ENCODE measurements at places on chromosomes 5 and 9.
A peak's percentile ranks its signal among the peaks of the same experiment; 100 is the strongest.

- no peak for DNase-seq
These were observed 607 bp downstream of the UHRF2 start for GRCh38 chr9:6413365-6414246.

GRCh38 chr5:57335092-57335660 lies 147.4 kb downstream of the ACTBL2 start:
- no peak for DNase-seq

DNA sequence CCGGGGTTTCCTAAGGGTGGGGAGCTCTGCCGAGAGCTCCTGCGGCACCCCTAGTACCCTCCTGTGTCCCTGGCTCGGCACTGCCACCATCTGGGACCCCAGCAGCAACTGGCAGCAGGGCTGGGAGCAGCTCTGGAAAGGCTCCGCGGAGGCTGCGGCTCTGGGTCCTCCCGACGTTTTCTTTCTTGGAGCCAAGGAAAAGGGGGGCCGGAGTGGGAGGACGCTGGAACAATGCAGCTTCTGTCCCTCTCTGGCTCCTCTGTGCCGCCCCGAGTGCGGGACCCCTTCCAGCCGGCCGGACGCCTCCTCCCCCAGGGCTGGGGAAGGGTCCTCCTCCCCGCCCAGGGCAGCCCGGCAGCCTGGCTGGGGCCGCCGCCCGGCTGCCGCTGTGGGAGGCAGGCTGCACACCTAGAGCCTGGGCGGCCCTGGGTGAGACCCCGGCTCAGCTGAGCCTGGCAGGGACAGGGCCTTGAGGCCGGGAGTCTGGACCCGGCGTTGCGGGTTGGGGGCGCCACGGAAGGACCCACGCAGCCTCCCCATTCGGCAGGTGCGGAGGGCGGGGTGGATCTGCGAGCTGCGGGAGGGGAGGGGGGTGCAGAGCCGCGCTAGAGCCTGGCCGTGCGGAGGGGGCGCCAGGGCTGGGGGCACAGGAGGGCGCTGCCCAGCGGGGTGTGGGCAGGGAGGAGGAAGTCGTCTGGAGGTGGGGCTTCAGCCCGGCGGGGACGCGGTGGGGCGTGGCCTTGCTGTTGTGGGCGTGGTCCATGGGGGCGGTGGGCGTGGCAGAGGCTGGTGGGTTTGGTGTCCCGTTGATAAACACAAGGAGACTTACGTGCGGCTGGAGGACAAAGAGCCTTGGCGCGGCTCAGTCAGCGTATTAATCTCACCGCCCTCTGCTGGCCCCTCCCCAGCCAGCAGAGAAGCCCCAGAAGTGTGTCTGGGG lies 15.1 kb downstream of the GPSM1 start:
- DNase-seq: peak; percentile 28

- DNase-seq: no peak
These were observed 1.4 kb upstream of the LARP1 start for GRCh38 chr5:154753792-154754191.

- DNase-seq: no peak
These were observed 197.0 kb downstream of the MCTP1 start for GRCh38 chr5:95087816-95088317.

- no peak for DNase-seq
These were observed 26.9 kb downstream of the CSNK1G3 start for GRCh38 chr5:123538670-123539459.

- no peak for DNase-seq
These were observed 597.7 kb downstream of the CCDC171 start for GRCh38 chr9:16150501-16150900.

DNA sequence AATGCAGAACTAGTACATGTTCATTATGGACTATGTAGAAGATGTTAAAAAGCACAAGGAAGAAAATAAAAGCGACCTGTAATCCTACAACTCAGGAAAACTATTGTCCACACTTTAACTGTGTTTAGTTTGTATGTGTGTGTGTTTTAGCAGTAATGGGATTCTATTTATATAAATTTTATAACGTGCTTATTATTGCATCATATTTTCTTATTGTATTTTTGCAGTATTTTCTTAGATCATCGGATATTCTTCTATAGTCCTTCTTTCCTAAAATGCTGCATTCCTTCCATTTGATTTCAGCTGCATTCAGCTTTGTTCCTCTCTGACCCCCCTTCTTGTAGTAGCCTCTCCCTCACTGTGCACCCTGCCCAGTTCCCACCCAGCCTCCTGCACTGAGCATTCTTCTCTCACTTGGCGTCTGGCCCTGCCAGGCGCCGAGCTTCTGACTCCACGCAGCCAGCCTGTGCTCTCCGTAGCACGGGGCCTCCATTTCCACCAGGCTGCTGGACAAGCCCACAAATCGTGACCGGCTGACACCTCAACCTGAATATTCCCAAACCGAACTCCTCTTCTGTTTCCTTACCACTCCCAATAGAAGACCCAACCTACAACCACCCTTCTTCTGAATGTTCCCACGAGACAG lies 39.9 kb downstream of the MVB12B start:
- no peak for DNase-seq

DNA sequence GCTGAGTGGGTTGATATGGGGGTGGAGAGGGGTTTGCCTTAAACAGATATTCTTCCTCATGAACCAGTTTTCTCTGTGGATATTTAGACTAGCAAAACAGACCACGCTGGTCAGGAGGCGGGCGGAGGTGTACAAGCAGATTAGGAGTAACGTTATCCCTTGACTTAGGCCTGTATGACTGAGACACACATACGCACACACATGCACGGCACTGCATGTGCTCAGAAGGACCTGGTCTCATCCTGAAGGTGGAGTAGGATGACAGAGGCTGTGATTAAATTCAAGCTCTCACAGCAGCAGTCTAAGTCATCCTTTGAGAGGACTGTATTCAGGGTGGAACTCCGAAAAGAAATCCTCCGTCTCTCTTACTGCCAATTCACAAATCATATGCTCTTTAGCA lies 209.7 kb downstream of the DIRAS2 start:
- no peak for DNase-seq

DNA sequence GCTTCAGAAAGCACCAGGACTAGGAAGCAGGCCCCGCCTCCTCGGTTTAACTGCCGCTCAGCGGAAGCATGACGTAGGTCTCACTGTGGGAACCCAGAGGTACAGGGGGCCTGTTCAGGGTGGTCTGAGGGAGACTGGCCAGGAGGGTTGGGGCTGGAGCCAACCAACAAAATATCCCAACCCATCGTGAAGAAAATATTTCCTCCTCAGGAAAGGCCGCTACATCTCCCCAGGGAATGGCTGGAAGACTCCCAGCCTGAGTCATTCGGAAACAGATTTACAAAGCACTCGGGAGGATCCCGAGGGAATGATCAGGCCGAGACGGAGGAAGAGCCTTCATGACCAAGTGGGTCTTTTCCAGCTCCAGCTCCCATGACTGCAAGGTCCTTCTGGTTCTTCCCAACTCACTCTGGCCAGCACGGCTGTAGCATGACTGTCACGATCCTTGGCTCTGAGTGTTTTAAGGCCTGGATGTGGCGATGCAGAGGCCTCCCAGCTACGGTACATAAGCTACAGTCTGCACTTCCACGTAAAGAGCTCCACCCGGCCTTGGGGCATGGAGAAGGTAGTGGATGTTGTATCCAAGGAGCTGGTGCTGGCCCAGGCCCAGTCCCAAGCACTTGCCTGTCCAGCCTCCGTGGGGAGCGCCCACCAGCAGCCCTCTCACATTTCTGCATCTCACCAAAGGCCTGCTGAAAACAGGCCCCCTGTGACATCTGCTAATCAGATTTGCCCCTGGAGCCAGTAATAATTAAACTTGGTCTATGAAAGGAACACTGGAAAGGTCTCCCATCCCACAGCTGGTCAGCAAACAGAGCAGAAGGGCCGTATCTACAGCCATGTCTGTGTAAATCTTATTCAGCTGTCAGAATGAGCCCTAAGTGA lies 100.6 kb downstream of the LHFPL2 start:
- DNase-seq: no peak

DNA sequence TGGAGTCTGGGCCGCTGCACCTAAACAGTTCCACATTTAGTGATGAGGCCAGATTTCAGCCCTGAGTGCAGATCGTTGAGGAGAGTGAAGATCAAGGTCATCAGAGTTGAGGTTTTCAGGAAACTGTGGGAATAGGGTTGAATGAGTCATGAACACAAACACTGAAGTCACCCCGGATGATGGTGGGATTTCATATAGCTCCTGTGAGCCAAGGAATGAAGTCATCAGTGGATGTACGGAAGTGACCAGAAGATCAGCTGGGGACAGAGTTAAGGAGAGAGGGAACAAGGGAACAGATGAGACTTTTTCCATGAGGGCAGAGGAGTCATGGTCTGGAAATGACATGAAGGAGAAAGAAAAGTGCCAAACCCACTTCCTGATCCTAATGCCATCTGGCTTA lies 36.5 kb downstream of the PALM2AKAP2 start:
- DNase-seq: no peak

GRCh38 chr9:124366476-124367220 lies 48.6 kb downstream of the PSMB7 start:
- DNase-seq: no peak

GRCh38 chr9:111615928-111616327 lies 15.2 kb upstream of the DNAJC25 start:
- no peak for DNase-seq

DNA sequence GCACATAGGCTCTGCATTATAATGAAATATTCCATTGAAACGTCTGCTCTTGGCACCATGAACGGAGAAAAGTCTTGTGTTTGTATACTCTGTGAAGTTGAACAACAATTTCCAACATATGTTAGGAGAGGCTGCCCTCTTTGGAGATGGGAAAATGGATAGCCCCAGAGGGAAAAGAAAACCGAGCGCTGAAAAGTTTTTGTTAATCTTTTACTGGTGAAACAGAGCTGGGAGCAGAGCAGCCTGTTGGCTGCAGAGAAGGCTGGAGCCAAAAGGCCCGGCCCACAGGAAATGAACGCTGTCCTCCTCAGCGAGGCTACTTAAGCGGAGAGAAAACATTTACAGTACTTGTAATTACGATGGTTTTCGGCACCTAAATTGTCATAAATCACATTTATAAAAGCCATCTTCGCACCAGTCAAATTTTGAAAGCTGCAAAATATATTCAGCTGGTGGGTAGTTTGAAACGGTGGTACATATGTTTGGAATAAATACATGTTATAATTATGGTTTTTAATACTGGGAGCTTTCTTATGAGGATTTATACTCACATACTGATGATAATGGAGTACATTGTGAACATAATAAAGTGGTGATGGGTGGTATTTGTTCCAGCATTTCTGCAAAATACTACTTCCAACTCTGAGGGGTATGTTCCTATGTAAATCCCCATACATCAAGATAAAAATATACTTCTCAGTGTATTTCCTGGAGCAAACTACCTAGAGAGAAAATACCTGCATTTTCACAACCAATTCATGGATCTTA lies 129.6 kb upstream of the CNTLN start:
- no peak for DNase-seq

- no peak for DNase-seq
These were observed 14.5 kb downstream of the FRMD3 start for GRCh38 chr9:83523684-83524083.

DNA sequence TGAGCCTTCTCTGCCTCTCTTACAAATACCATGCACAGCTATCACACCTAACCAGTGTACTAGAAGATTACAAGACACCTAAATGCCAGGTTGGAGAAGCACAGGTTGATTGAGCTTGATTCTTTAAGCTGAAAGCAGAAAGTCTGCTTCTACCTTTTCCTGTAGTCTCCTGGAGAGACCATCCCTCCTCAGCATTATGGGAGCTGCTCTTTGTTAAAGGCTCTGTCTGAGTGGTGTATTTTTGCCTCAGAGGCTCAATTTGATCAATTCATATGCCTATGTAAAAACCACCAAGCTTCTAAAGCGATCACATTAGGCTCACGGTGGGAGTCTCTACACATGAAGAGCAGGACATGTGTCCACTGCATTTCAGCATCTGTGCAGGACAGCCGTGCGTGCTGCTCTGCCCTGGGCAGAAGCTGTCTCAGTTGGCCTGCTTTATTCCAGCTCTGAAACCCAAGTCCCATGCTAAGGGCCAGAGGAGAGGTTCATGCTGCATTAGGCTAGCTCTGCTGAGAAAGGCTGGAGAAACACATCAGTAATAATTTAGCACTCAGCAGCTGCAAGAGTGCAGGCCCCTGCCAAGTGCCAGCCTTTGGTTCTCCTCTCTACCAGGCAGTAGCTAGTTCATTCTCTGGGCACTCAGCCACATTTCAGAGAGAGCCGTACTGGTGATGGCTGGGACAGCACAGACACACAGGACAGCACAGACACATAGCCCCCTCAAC lies 41.7 kb downstream of the TMEM167A start:
- no peak for DNase-seq

GRCh38 chr9:19470981-19471650 lies 62.3 kb downstream of the ACER2 start:
- DNase-seq: no peak

DNA sequence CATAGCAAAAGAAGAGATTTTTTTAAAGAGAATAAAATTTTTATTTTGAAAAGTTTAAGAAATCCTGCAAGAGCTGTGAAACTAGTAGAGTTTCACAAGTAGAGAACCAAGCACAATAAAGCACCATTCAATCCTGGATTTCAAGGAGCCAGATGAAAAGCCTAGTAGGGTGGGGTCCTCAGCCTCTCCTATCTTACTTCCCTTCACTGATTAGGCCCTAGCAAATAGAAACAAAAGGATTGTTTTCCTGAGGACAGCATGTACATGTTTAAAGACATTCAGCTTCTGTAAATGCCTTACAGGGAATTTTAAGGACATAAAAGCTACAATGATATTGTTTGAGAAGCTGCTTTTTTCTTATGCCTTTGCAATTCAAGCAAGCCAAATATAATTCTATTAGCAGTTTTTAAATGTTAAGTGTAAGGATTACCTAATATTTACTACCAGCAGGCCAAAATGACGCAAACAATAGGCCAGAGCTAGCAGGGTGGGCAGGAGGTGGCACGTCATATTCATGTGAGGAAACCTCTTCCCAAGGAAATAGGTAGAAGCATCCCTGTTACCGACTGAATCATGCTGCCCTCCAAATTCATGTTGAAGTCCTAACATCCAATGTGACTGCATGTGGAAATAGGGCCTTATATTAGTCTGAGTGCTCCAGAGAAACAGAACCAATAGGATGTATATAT lies 337.6 kb downstream of the MLLT3 start:
- DNase-seq: no peak

DNA sequence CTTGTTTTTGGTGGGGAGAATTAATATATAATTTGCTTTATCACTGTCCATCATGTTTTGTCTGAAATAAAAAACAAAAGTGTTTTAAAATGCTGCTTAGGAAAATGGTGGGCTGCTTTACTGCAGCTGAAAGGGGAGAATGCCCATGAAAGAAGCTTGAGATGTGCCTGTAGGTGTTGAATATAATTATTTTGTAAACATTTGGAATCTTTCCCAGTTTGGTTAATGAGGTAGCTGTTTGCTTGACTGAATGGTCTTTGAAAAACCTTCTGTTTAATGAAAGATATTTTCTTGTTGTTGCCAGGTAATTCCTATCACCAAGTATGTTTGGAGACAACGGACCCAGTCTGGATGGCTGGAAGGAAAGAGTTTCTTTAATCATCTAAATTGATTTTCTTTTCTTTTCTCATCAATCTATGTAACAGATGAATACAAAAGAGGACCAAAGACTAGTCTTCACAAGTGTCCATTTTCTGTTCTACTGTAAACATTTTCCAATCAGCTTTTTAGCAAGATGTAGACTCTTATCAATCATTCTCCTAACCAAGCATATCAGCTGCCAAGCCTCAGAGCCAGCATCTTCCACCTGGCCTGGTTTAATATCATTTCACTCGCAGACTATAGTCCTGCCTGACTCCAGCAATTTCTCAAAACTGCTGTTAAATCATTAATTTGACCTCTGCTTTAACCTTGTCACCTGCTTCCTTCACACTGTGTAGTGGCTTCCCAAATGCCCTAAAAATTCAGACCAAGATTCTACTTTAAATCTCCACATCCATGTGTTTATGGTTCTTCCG lies 441.2 kb upstream of the CHD1 start:
- DNase-seq: no peak

- DNase-seq: no peak
These were observed 147.7 kb downstream of the DCP2 start for GRCh38 chr5:113124265-113124664.

Data from stimulated activated CD8-positive, alpha-beta memory T cell treated with anti-CD3 and anti-CD28 coated beads, Interleukin-12 subunit alpha, Interleukin-12 subunit beta, amount 100 ng/mL, for 1 hour (primary cell).